Cardiac fibroblast (primary cell): ENCODE measurements at places on chromosomes 2 and 18.

- no peak for DNase-seq
Measured at GRCh38 chr2:1480671-1481076, 67.4 kb downstream of the TPO start.

DNA sequence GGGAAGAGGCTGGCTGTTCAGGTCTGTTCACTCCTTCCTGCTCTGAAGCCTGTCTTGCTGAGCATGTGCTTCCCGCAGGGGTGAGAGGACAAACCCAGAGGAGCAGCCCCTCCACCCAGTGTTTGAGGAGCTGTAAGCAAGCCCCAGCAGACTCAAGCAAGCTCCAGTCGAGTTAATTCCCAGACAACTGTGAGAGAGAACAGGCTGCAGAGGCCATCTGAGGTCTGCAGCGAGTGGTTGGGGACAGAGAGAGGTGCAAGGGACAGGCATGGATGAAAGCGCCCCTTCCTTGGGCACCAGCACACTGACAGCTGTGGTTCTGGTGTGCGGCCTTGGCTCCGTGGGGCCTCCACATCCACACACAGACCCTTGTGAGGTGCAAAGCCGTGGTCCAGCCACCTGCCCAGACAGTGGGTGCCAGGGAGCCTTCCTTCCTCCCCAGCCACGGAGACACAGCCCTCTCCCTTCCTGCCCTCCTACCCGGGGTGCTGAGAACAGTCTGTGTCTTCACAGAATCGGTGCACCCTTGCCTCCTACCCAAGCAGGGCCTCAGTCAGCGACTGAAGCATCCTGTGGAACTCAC lies 36.2 kb downstream of the MAL start:
- DNase-seq: no peak

GRCh38 chr2:205929246-205929942 lies 156.6 kb downstream of the INO80D start:
- no peak for DNase-seq

- DNase-seq: peak; percentile 55
Measured at GRCh38 chr2:197498937-197499593, 575 bp downstream of the HSPD1 start.

- DNase-seq: no peak
Measured at GRCh38 chr2:143375384-143375880, 246.2 kb downstream of the ARHGAP15 start.

GRCh38 chr2:219358170-219359075 lies 25.9 kb upstream of the RESP18 start:
- DNase-seq: no peak

- DNase-seq: no peak
Measured at GRCh38 chr2:108924580-108925251, 64.3 kb downstream of the EDAR start.

- DNase-seq: no peak
Measured at GRCh38 chr2:198129609-198130008, 325.2 kb downstream of the PLCL1 start.

DNA sequence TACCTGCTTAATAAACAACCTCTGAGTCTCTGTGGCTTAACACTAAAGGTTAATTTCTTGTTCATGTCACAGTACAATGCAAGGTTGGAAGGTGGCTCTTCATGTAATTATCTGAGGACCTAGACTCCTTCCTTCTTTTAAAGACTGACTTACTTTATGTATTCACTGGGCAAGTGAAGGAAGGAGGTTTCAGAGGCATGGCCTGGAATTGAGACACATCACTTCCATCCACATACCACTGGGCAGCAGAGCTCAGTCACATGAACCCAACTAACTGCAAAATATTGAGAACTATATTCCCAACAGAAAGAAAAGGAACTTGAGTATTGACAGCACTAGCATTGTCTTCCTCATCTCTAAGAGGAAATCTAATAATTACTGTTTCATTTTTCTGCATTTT lies 57.5 kb upstream of the FN1 start:
- DNase-seq: no peak

GRCh38 chr2:10500601-10501361 lies 52.7 kb upstream of the ODC1 start:
- no peak for DNase-seq

- DNase-seq: peak; percentile 36
Measured at GRCh38 chr2:226310146-226310545, 489.5 kb downstream of the IRS1 start.

- DNase-seq: no peak
Measured at GRCh38 chr18:55362303-55362702, 225.7 kb downstream of the TCF4 start.

DNA sequence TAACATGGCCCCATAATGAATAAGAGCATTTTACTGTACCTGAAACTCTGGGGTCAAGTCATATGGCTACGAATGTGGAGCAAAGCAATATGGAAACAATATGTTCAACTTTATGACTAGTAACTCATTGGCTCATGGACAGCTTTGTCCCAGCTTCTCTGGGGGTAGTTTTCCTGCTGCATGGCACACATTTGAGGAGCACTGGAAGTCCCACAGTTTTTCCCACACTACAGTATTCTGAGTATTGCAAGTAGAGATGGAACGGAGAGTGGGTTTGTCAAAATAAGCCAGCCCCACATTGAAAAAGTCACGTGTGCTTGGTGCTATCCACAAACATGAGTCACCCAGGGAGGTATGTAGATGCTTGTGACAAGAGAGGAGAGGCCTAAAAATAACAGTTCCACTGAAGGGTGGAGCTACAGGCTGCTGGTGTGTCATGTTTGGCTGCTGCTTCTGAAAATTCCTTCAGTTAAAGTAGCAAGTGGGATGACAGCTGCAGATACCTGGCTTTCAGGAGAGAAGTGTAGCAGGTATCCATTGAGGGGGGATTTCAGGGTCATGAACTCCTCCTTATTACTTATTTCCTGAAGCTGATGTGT lies 48.2 kb upstream of the CTAGE1 start:
- peak; percentile 93 for DNase-seq

DNA sequence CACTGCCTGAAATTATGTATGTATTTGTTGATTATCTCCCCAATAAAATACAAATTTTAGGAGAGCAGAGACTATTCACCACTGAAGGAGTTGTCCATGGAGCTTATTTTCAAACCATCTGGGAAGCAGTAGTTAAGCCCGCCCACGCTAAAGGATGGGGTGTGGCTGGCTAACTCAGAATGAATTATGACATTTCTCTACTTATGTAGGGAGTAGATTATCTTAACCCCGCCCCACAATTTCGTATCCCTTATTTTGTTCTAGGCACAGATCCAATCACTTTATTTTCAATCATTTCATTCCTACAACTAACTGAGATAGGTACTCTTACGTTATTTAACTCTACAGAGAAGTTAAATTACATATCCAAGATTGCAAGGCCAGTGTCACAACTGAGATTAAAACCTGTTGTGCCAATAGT lies 1.4 kb upstream of the LAPTM4A start:
- peak; percentile 92 for DNase-seq

GRCh38 chr2:47060652-47061170 lies 94.4 kb downstream of the STPG4 start:
- DNase-seq: no peak

GRCh38 chr2:176482107-176482506 lies 212.9 kb downstream of the MTX2 start:
- no peak for DNase-seq

DNA sequence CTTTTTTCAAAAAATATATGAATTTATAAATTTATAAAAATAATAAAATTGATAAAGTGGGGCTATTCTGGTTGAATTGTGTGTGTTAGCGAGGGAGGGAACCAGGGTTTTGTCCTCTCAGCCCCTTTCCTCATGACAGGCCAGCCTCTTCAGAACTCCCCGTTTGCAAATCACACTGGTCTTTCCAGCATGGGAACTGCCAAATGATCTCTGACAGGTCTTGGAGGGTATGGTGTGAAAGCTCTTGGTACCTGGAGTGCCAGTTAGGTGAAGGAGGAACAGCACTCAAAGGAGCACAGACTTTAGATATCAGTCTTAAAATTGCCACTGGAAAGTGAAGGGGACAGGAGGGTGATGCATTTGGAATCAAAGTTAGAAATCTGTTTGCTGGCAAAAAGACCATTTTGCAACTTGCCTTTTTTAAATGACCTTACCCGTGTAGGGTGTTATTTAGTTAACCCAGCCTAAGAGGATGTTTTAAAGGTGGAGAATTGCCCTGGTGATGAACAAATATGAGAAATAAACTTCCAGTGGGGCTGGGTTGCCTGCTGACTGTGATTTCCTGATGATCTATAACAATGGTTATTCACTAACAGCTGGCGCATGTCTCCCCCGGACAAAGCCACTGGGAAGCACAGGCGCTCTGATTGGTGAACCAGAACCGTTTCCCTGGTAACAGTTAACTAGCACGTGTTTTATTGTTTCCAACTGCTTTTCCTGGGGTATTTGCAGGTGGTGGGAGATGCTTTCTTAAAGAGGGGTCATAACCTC lies 85.3 kb upstream of the EFEMP1 start:
- peak; percentile 95 for DNase-seq

DNA sequence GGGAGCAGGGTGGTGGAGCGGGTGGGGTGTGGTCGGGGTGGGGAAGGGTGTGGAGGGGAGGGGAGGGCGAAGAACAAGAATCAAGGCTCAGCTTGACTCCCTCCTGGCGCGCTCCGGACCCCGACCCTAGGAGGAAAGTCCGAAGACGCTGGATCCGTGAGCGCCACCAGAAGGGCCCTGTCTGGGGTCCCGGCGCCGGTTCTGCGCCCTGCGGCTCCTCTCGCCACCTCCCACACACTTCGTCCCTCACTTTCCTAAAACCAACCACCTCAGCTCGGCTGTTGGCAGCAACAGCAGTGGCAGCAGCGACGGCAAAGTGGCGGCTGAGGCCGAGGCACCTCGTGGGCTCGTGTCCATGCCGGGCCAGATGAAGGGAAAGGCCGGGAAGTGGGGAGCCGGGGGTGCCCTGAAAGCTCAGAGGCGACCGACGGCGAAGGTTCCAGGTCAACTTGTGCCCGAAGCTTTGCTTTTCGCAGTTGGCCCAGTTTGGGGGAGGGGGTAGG lies 2.1 kb downstream of the KLHL14 start:
- no peak for DNase-seq

DNA sequence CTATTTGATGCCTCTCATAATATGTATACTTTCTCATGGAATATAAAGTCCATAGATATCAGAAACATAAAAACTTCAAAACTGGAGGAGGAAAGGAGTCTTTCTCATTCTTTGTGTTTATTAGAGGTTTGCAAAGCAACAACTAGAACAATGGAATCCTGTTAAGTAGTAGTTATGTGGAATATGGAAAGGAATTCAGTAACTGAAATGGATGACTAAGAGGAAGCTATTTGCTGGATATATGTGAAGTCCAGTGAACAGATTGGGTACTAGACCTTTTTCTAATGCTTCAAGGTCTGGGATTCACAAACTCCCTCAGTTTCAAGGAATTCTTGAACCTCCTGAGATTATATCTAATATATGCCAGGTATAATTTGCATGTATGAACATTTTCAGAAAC lies 353.6 kb upstream of the FANCL start:
- no peak for DNase-seq
